ENCODE measurements at places on chromosomes 2 and 18.

- DNase-seq: peak; percentile 84
Measured at GRCh38 chr2:30862054-30862651, 54.9 kb upstream of the CAPN13 start.

DNA sequence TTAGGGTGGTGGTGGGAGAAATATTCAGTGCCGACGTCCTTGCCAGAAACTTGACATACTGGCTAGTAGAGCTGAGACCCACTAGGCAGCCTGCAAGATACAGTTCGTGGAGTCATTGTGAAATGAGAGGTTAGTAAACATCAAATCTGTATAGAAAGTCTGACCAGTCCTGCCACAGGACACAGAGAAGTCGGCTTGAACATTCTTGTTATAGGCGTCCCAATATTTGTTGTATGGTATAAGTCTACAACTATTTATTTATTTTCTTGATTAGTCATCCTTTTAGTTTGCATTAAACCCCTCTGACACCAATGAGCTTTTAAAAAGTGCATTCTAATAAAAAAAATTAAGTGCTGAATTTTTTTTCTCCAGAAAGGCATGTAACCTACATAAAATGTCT is 265.4 kb downstream of the STK39 start:
- DNase-seq: no peak

GRCh38 chr2:160253440-160254188 is 53.5 kb upstream of the ITGB6 start:
- no peak for DNase-seq

GRCh38 chr18:66150650-66151049 is 399.8 kb downstream of the CDH7 start:
- no peak for DNase-seq

GRCh38 chr18:77632758-77633157 is 383.1 kb downstream of the GALR1 start:
- no peak for DNase-seq

- DNase-seq: peak; percentile 78
Measured at GRCh38 chr18:43893001-43893637, 615.8 kb upstream of the SYT4 start.

DNA sequence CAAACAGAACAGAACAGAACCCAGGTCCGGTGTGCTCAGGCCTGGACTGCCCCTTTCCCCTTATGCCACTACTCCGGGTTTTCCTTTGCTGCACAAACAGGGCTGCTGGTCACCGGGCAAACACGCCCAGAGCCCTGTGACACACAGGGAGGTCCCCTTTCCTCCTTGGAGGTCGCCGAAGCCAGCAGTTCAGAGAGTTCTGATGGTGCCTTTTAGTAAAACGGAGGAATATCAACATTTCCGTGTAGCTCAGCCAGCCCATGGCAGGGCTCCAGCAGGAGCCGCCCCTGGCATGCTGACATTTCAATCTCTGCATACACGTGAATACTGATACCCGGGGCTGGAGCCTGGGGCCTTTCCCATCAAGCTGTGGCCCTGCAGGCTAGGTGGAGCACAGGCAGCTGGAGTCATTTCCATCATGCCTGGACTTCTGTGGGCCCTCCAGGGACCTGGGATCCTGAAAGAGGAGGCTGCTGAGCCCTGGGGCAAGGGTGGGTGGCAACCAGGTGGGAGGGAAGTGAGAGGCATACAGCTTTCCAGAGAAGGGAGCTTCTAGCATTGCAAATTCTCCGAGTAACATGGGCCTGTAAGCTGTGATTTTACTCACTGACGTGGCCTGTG is 91.4 kb upstream of the PXDN start:
- DNase-seq: no peak

GRCh38 chr2:186959486-186959885 is 110.5 kb upstream of the ZSWIM2 start:
- no peak for DNase-seq

DNA sequence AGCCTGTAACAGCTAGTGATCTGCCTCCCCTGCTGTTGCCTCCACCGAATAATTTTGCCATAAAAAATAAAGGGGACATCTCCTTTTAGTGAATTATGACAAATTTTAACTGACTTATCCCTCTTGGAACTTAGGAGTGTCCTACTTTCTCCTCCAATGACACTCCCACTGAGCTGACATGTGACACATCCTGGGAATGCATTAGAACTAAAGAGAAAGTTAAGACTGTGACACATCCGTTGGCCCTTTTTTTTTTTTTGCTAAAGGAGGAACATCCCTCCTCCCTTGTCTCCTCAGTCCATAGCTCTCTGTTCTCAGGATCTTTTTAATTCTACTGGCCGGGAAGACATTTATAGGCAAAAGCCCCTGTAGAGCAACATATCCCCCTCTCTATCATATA is 268.2 kb downstream of the NRXN1 start:
- DNase-seq: no peak

DNA sequence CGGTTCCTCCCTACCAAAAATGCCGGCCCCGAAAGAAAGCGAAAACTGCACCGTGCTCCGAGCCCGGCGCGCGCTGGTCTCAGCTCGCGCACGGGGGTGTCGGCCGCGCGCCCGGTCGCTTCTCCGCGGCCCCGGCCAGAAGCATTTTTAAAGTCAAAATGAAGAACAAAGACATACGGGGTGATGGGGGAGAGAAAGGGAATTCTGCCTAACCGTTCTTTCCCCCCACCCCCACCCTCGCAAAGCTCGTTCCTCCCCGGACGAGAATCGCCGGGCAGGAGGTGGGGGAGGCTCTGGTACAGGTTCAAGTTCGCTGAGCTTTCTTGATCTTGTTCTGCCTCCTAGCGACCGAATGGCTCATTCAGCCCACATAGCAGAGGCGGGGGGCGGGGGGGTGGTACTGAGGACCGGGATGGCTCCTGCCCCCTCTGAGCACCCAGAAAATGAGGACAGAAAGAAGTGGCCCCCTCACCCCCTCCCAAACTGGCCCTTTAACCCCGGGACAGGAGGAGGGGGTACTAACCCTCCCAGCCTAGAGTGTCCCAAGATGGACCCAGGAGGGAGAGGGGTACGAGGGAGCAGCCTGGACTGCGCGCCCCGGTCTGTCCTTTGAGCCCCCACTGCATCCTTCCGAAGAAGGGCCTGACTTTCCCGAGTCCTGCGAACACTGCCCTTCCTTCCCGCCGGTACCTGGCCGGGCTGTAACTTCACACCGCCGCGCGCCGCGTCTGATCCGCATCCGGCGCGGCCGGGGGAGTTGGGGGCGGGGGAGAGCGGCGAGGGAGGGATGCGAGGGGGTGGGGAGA is 3.1 kb downstream of the BCL11A start:
- DNase-seq: peak; percentile 95

GRCh38 chr2:40403233-40403836 is 48.6 kb downstream of the SLC8A1 start:
- no peak for DNase-seq

DNA sequence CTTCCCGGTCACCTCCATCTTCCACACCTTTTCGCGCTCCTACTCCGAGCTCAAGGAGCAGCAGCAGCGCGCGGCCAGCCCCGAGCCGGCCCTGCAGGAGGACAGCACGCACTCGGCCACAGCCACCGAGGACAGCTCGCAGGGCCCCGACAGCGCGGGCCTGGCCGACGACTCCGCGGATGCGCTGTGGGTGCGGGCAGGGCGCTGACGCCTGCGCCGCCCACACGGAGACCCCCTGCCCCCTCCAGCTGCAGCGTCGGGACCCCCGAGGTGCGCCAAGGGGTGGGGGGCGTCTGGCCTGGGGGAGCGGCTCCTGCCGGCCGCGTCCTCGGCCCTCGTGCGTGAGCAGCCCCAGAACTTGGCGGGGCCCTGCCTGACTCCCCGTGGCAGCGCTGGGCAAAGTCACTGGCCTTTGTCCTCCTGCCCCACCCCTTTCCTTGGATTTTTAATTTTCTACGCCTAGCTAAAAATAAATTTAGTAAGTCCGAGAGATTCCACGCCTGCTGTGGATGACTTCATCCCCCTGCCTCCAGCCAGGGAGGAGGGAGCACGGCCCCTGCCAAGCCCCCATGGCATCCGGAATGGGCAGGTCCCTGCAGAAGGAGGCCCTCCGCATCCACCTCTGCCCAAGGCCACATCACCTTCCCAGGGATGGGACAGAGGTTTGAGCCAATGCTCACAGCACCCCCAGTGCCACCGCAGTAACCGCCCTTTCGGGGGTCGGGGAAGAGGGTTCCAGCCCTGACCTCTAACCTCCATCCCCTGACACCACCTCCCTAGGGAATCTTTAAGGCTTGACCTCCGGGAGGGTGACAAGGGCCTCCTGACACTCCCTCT is 51.6 kb downstream of the SLC66A2 start:
- DNase-seq: no peak

Data from DMS53 (cell line).